ENCODE measurements at places on chromosomes 6 and 20. TPM values are rescaled to one million over a fixed set of nuclear protein-coding genes. Genes with fewer than 3 reads are reported as not detected.

The MUC21 gene
- not detected for total RNA-seq

The SLC2A10 gene
- 15.2 TPM for total RNA-seq

The CST11 gene
- not detected for total RNA-seq

The BACH2 gene
- total RNA-seq, result 1.3 TPM

The CLPSL2 gene
- total RNA-seq, result not detected

The PRDM1 gene
- total RNA-seq, result 6.9 TPM

The ETV7 gene
- total RNA-seq, result 0.18 TPM

The GABRR1 gene
- not detected for total RNA-seq

Measured in IMR-90 (cell line).